ENCODE measurements at places on chromosomes 16 and 17.

DNA sequence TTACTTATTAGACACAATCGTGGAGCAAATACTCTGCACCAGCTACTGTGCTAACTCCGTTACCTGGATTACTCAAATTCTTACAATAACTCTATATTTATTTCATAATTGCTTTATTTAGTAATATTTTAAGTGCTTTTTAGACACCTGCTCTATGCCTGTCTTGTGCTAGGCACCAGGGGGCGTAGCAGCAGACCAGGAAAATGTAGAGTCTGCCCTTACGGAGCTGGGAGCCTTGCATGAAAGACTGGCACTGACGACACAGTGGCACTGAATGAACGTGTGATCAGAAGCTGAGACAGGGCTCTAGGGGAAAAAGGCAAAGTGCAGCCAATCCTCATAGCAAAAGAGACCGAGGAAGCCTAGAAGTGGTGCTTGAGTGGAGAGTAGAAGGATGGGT lies 486.5 kb downstream of the CDH13 start:
- DNase-seq = no peak

DNA sequence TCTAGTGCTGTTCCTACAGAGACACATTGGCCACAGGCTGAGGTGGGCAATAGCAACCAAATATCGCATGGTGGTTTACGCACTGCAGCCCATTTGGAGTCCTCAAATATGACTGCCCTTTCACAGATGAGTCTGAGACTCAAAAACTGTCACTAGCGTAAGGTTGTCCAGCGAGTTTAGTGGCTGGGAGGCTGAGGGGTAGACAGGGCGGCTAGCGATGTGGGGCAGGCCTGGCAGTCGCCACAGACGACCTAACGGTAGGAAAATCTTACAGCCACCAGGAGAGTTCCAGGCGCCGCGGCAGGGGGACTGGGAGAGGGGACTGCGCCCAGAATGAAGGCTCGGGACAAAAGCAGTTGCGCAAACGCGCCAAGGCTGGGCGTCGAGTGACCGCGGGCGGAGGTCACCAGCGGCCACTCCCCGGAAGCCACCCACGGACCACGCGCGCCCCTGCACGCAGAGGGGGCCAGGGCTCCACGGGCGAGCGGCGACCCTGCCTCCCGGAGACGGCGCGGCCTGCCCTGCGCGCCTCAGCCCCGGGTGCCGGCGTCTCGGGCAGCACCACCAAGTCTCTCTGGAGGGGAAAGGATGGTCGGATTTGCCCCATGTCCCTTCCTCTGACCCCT lies 699 bp upstream of the MAP1LC3B start:
- DNase-seq = no peak

DNA sequence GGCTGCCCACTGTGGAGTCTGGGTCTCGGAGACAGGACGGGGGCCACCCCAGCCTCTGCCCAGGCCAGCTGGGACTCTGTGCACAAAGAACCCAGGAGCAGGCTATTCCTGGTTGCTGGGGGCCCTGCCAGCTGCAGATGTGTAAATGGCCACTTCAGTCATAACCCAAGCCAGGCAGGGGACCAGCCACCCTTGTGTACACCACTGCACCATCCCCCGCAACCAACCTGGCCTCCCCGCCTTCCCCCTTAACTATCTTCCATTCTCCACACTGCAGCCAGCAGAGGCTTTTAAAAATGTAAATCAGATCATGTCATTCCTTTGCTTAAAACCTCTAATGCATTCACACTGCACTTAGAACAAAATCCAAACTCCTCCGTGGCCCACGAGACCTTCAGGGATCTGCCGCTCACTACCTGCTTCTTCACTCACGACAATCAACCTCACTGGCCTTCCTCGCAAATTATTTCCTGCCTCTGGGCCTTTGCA lies 28.3 kb downstream of the RTN4RL1 start:
- DNase-seq = no peak

DNA sequence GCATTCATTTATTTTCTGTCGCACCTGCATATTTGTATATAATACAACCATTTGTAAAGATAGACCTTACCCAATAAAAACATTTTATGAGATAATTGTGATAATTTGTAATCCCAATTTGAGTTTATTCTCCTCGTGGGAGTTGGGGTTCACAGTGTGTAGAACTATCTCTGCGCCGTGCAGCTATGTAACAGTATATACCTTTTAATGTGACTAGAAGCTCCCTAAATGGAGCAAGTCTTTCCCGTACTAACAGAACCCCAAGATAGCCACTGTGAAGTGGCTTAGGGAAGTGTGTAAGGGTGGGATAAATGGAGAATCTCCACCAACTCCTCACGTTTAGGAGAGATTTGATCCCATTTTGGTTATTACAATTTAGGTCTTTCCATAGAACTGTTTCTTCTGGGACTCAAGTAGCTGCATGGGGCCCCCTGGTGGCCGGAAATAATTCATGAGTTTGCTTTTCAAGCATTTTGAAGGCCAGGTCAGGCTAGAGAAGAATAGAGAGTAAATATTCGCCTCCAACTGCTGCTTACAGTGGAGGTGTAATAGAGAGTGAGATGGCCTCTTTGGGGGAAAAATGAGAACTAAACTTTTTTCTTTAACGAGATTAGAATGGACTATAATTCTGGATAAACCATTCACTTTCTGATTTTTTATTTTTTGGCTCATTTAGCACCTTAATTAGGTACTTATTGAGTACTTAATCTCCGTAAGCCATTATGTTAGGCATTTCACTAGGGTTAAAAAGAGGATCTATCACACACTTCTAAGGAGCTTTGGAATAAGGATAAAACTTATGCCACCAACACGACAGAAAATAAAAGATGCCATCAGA lies 4.5 kb downstream of the TMEM100 start:
- DNase-seq = peak; percentile 82

- no peak for DNase-seq
These were observed 10.6 kb upstream of the ARL6IP1 start for GRCh38 chr16:18811925-18812324.

- no peak for DNase-seq
These were observed 1.1 kb downstream of the PLLP start for GRCh38 chr16:57283214-57283958.

DNA sequence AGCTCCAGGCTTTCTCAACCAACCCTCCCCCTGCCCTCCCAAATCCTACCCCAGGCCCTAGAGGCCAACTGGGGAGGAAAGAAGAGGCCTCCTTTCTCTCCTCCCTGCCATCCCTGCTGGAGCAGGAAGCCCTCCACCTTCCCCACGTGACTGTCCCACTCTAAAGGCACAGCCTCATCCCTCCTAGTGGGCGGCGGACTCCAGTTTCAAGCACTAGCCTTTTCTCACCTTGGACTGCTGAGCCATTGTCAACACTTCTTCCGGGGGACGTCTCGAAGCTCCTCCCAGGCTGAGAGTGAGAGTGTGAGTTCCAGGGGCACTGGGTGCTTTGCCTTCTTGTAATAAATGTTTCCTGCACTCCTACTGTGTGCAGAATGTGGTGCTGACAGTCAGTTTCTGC lies 21.4 kb upstream of the IRX6 start:
- no peak for DNase-seq

DNA sequence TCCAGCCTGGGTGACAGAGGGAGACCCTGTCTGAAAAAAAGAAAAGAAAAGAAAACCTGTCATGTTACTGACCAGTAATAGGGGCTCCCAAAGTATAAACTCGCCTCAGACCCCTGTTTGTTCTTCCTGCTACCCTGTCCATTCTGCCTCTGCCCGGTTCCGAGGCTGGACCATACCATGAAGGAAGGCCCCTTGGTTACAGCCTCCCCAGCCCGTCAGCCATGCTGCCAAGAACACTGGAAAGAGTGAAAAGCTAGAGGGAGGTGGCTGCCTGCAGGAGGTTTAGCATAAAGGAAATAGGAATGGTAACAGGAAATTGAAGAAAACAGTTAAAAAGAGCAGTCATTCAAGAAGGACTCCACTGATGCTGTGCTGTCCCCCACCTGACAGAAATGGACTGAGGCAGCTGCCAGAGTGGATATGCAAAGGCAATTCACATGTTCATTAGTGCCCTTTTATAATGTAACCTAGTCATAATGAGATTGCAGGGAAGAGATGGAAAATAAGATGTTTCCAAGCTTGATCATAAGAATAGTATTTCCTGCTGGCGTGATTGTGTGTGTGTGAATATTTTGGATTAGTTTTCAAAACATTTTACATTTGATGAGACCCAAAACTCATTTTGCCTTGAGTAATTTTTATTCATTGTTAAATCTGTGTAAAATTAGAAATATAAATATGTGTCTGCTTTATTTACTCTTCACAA lies 102.6 kb downstream of the GOSR1 start:
- DNase-seq = no peak

DNA sequence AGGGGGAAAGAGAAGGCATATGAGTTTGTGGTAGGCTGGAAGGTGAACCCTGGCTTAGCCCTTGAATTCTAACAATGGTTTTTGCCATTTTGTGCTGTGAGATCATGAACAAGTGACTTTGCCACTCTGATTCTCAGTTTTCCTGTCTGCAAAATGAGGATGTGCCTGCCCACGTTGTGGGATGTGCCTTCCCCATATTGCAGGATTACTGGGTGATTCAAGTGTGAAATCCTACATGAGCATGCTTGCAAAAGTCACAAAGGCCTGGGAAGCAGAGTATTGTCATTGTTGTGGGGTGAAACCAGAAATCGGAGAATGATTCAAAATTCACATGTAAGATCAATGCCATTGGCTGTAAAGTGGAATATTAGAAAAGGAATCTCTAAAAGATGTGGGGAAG lies 28.6 kb upstream of the TVP23A start:
- no peak for DNase-seq

GRCh38 chr16:11667824-11668622 lies at the start of gene SNN:
Gene SNN, plus strand, starts transcription at chr16:11668455. Its CDS starts 7,605 bp downstream, at chr16:11676060.
- DNase-seq = peak; percentile 72

DNA sequence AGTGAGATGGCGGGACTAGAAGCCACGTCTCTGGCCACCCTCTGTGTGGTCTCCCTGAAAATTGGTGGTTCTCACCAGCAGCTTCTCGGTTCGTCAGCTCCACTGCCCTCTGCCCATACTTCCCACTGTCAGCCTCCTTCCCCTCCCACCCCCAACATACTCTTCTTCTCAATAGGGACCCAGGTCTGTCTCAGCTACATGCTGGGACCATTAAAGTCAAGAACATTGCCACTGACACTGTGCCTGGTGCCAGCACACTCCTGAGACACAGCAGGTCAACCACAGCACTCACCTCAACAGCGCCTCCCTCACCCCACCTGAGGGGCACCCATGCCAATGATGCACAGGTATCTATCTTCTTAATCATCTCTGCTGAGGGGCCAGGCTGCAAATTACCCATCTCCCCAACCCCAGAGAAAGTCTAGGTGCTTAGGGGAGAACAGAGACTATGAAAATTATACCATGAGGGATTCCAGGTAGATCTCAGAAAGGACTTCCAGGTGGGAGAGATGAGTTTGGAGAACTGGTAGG lies 1.3 kb downstream of the PLXDC1 start:
- no peak for DNase-seq

DNA sequence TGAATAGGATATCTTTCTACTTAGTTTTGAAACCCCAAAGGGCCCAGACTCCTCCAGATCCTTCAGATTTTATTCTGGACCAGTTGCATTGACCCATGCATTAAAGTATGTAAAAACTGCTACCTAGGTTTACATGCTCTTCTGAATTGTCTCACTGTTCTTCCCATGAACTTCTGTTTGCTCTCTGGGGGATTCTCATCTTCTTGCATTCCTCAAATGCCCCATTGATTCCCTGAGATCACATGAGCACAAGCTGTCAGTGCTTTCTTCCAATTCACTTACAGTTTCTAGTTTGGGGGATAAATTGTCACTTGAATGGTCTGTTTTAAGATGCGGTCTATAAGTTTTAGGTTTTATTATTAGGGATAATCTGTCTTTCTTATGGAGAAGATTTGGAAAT lies 188.9 kb upstream of the KIF2B start:
- DNase-seq = no peak

- no peak for DNase-seq
These were observed 6.0 kb downstream of the HELZ start for GRCh38 chr17:67238991-67239390.

GRCh38 chr16:88442383-88442726 lies 10.7 kb upstream of the ZFPM1 start:
- DNase-seq = no peak

- no peak for DNase-seq
These were observed 371.8 kb upstream of the SALL1 start for GRCh38 chr16:51522902-51523301.

- no peak for DNase-seq
These were observed 9.8 kb upstream of the SOST start for GRCh38 chr17:43768382-43768781.

- no peak for DNase-seq
These were observed 429 bp downstream of the OR2C1 start for GRCh38 chr16:3356118-3356517.
